ENCODE measurements at places on chromosomes 7 and 10.

GRCh38 chr7:50369143-50370026 is 64.9 kb downstream of the IKZF1 start:
- no peak for DNase-seq

DNA sequence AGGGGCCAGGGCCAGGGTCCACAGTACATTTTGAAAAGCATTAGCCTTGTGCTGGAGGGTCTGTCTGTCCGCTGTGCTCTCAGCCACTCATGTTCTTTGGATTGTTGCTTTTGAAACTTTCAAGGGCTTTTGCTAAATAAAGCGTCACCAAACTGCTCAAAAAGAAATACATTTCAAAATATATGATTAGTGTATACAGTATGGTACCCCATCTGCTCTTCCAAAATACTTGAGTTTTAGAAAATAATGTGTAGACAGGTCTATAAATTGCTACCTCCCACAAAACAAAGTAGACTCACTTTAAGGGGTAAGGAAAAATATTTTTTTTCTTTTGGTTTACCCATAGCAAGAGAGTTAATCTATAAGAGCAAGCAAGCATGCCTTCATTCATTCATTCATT is 194.3 kb upstream of the AOAH start:
- DNase-seq, result no peak

GRCh38 chr10:132836248-132836831 is 50.4 kb upstream of the NKX6-2 start:
- no peak for DNase-seq

DNA sequence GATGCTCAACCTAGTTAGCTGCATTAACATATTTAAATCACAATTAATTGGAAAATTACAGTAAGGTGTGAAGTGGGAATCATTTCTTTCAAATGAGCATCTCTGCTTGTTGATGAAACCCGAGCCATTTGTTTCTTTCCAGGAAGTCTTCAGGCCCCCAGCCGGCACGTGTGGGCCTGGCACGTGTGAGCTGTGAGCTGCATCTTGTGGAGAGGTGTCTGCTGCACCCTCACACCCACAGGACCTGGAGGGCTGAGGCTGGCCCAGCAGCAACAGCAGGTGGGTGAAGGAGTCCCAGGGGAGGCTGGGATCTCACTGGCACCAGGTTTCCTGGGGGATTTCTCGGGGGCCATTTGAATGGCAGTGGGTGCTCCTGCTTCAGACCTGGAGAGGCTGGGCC is 372.5 kb upstream of the MKI67 start:
- DNase-seq, result no peak

DNA sequence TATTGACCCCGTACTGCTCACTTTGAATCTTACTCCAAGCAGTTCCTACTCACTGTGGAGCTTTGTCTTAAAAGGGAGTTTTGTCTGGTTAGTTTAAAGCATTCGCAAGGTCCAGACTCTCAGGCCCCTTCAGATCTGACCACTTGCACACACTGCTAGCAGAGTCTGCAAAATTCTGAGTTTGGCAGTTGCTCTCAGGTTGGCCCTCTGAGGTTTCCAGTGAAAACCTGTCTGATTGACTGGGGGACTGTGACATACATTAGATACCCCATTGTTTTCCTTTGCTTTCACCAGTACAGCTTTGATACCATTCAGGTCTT is 149.2 kb downstream of the XPNPEP1 start:
- no peak for DNase-seq

DNA sequence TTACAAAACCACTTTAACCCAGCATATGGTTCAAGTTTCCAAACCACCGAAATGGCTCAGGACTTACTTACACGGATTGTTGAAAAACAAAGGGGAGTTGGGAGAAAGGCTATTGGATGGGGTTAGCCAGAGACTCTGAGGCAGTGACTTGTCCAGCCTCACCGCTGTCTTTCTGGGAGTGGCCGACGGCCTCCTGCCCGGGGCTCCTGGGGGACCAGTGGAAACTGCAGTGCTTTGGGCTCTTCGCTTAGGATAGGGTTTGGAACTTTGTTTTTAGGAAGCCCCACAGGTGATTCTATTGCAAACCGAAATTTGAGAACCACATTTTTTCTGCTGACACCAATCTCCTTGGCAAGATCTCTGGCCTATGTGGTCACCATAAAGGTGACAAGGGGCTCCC is 38.1 kb upstream of the R3HCC1L start:
- no peak for DNase-seq

DNA sequence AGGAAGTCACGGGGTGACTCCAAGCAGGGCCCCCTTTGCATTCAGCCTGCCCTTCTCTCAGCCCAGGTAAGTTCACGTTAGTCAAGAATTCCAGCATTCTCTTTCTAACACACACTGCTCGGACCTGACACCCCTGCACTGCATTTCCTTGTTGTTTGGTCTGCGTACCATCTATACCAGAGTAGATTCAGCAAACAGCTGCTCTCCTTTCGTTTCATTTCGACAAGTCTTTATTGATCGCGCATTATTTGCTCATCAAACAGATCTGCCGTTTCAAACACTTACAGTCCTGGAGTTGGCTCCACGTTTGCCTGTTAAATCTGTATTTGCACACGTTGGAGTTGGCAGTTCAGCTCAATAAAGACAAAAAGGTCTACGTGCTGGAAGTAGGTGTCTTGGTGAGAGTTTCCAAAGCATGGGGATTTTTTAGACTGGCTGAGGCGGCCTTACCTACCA is 495.1 kb downstream of the RPS24 start:
- DNase-seq, result no peak

DNA sequence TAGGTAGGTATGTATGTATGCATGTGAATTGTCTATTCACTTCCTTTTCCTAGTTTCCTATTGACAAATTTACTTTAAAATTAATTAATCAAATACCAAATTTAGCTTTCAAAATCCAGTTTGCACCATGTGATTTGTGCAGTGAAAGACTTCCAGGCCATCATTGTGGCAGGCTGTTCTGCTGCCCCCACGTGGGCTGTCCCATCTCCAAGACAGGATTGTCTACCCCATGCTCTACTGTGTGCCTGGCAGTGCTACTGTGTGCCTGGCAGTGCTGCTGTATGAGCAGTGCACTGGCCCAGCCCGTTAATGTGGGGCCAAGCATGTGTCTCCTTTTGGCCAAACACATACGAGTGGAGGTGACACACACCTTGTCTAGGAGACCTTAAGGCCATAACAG is 374.8 kb downstream of the GFRA1 start:
- DNase-seq, result no peak

- DNase-seq, result no peak
These were observed 36.9 kb downstream of the ZNRF2 start for GRCh38 chr7:30321089-30321881.

DNA sequence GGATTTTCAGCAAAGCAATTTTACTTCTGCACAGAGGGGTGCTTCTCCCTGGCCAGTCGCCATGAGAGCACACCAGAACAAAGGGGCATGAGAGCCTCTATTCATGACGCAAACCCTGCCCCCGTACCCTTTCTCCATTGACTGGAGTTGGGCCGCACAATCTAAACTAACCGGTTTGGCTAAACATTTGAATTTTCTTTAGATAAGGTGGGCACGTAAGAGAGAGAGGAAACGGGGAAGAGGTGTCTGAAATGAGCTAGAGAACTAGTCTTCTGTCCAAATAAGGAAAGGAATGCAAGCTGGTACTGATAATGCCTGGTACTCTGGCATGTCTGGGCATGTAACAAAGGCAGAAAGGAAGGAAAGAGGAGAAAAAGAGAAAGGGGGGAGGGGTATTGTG is 13.2 kb upstream of the SCIN start:
- no peak for DNase-seq

DNA sequence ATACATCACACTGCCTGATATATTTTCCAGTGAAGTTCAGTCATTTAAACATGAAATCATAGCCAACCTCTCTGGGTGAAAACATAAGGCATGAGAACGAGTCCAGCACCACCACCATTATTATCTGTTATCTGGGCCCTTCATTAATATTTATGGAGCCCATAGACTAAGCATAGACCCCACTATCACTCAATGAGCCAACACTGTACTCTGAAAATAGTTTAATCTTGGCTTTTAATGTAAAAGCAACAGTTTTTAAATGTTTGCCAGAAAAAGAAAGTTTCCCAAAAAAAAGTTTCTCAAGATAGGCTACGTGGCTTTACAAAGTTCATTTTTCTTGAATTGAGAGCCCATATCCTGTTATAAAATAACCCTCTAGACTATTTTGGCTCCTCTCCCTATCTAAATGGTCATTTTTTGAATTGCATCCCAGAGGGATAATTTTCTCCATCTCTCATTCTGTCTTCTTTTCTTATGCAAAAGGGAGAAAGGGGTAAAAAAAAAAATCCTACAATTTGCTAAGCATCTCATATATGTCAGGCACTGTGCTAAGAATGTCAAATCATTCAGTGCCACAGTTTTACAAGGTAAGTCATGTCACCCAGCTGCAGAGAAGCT is 66.1 kb downstream of the FZD1 start:
- no peak for DNase-seq

- no peak for DNase-seq
These were observed 173.3 kb upstream of the ADO start for GRCh38 chr10:62631241-62631640.

DNA sequence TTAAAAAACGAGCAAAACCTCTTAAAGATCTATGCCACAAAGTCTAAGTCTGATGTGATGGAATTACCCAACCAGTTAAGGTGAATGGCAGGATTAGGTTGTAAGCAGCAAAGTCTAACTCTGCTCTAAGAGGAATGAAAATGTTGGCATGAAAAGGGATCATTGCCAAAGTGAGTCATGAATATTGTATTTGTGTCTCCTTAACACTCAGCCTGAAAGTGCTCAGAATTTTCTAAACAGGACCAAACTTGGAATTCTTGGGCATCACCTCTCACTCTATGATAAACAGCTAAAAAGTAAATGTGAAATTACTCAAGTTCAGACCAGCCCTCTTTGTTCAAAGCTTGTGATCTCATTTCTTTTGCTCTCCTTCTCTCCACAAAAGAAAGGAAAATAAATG is 27.0 kb downstream of the PPP1R3A start:
- DNase-seq, result peak; percentile 29

DNA sequence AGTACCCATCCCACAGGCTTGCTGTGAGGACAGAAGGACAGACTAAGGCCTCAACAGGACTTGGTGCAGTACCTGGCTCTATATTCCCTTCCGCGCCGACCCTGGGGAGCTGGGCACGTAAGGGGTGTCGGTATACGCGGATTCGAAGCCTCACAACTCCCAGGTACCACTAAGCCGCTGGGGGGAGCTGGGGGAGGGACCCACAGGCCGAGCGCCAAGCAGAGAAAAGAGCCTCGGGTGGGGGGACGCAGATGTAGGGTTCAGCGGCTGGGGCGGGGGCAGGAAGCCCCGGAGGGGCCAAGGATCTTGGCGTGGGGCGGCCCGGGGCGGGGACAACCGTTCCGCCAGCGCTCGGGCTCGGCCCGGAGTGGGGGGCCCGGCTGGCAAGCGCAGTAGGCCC is 126.4 kb upstream of the ZNF746 start:
- DNase-seq, result no peak

DNA sequence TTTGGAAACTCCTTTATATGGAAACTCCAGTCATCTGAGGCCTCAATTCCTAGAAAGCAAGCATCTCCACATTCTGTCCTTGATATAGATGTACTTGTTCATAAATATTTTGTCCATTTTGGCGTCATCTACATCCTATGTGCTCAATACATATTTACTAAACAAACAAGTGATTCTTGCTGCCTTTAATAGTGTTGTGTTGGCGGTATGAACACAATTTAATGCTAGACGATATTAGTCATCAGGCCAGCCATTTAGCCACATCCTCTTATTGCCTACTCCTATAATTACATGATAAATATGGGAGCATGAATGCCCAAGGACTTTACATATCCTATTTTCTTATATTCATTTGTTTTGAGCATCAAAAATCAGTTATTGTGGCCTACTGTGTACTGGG is 18.5 kb upstream of the IFRD1 start:
- no peak for DNase-seq

DNA sequence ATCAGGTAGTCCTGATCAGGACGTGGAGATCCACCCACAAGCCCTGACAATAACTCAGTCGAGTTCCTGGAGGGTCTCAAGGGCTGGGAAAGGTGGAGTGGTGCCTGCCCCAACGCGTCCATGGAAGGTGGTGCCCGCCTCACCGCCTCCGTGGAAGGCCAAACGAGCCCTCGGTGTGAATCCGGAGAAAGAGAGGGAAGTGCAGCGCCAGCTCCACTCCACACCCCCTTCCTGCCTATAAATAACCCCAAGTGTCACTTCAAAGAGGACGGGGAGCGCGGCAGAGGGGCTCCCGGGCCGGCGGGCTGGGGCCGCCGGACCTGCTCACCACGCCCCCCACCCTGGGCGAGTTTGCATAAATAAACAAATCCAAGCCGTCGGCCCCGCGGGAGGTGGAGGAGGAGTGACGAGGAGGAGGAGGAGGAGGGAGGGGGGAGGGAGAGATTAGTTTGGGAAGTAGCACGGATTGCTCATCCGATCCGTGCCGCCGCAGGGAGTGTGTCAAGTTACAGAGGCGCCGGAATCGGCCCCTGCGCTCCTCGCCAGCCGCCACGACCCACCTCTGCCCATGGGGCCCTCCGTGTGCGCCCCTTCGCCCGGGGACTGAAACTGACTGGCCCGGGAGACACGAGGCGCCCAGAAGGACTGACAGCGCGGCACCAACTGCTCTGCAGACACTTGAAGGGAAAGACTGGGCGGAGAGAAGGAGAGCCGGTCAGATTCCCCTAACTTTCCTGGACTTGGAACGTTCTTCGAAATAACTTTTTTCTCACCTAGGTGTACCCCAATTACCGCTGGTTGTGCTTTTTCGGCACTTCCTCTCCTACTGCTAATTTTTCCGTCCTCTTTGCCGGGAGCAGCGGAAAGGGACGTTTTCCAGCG is at the start of gene COL13A1:
COL13A1 (plus strand) TSS at position 473 of the 882 bp plus-strand sequence. CDS start 518 bp downstream, outside the sequence.
- peak; percentile 31 for DNase-seq

GRCh38 chr7:4604456-4604940 is 77.6 kb upstream of the FOXK1 start:
- no peak for DNase-seq

GRCh38 chr7:44430054-44430453 is 60.4 kb downstream of the NUDCD3 start:
- no peak for DNase-seq

- no peak for DNase-seq
These were observed 399.0 kb downstream of the GRID1 start for GRCh38 chr10:85967594-85967993.

DNA sequence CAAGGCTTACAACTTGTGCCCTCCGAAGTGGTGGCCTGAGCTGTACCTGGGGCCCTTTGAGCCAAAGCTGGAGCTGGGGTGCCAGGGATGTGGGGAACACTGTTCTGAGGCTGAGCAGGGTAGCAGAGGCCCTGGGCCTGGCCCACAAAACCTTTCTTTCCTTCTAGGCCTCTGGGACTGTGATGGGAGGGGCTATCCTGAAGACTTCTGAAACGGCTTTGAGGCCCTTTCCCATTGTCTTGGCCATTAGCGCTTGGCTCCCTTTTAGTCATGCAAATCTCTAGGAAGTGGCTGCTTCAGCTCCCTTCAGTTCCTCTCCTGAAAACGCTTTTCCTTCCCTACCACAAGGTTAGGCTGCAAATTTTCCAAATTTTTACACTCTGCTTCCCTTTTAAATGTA is 16.8 kb upstream of the CRYGN start:
- DNase-seq, result no peak

GRCh38 chr10:97607095-97607636 is 17.6 kb downstream of the C10orf62 start:
- DNase-seq, result no peak

All from fibroblast of skin of left quadriceps (primary cell).